ENCODE measurements at places on chromosomes 4 and X.

GRCh38 chrX:119228512-119229252, 7.4 kb upstream of the PGRMC1 start:
- no peak for DNase-seq

DNA sequence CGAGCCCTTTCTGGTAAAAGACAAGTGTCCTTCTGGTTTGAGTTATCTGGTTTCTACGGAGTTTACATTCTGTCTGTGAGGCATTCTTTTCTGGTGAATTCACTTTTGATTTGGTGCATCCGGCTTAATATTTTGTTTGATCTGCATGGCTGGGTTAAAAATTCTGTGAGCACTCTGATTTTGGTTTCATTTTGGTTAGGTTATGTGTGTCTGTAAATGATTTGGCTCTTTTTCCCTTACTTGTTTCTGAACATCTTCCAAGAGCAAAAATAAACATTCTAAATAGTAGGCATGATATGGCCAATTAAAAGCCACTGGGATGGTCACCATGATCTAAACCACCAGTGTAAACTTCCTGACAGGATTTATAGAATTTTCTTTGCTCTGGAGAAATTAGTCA, 85.7 kb upstream of the PTPN13 start:
- DNase-seq: no peak

DNA sequence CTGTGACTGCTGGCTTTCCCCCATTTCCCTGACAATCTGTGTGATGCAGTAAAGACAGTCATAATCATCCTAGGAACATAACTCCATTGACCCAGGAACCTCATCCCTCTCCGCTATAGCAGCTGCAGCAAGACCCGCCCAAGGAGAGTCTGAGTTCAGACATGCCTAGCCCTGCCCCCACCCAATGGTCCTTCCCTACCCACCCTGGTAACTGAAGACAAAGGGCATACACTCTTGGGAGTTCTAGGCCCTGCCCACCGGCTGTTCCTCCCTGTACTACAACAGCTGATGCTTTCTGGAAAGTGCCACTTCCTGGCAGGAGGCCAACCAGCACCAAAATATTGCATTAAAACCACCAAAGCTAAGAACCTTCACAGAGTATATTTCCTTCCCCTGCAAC, 1035.6 kb downstream of the C4orf33 start:
- DNase-seq: no peak

GRCh38 chrX:110276778-110277177, 41.1 kb downstream of the AMMECR1 start:
- no peak for DNase-seq

DNA sequence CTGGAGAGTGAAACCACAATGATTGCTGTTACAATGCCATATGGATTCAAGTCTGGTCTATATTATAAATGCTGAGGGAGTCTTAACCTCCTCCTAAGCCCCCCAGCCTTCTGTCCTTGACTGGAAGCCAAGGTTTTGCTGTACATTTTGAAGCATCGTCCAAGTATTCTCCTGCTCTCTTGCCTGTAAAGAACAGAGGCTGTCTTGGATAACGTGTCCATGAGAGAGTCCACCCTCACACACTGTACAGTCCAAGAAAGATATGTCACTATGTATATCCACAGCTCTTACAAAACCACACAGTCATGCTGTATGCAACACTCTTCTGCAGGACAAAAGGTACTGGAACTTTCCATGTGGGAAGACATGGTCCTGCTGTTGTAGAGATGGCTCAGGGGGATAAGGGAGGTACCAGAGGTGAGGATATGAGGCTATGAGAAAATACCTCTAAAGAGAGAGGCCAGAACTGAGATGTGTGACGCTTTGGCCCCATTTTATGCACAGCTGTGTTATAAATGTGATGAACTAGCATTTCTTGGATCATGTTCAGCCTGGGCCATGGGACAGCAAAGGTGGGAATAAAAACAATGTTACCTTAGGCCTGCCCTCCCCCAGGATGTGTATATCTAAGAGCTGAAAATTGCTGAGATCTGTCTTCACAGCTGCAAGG, 678.6 kb downstream of the IQCM start:
- no peak for DNase-seq

DNA sequence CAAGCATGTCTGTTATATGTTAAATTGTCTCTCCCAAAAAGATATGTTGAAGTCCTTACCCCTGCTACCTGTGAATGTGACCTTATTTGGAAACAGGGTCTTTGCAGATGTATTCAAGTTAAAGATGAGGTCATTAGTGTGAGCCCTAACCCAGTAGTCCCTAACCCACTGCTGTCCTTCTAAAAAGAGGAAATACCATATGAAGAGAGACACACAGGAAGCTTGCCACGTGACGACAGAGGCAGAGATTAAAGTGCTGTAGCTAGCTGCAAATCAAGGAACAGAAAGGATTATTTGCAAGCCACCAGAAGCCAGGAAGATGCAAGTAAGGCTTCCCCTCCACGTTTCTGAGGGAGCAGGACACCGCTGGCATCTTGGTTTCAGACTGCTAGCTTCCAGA, 150.1 kb downstream of the HNRNPD start:
- DNase-seq: no peak

GRCh38 chr4:40475609-40476008, 140.5 kb downstream of the CHRNA9 start:
- DNase-seq: no peak

- no peak for DNase-seq
Measured at GRCh38 chr4:181877329-181877848, 365.8 kb upstream of the TENM3 start.

DNA sequence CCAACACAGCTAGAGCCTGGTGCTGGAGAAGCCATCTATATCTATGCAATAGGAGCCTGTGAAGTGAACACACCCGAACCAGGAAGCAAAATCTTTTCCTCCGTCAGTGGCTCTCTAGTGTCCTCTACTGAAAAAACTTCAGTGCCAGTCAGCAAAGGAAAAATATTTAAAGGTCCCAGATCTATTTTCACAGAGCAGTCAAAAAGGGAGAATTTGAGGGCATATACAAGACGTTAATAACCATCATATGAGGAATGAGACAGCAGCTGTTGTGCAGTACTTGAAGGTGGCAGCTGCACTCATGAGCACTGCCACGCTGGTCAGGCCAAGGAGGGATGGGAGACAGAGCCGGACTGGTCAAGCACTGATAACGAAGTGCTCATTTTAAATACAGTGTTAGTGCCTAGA, 14.4 kb downstream of the MCUB start:
- no peak for DNase-seq

DNA sequence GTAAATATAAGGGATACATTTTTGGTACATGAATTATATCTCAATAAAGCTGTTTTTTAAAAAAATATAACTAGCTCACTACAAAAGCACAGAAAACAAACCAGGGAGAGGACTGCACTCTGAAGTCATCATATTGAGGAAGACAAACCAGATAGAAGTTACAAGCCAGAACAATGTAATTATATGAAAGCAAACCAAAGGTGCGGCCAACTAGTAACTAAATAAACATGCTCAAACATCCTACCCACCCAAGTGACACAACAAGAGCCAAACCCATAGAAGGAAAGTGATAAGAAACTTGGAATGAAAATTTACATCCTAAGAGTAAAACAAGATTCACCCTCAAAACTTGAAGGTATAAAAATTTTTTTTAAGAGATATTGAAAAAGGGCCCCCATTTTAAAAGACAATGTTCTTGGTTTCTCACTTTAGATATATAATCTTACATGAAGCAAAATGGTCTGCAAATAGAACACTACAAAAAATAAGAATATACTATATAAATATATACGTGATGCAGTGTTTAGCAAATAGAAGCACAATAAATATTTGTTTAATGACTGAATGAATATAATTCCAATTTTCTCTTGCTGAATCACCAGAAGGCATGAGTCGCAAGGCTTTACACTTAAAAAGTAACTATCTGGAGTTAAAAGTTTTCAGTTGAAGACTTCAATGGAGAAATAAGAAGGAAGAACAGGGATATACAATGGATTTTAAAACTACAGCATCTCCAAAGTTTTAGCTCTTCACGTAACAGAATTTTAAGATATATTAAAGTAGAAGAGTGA, 4.0 kb upstream of the SH3D19 start:
- DNase-seq: no peak

DNA sequence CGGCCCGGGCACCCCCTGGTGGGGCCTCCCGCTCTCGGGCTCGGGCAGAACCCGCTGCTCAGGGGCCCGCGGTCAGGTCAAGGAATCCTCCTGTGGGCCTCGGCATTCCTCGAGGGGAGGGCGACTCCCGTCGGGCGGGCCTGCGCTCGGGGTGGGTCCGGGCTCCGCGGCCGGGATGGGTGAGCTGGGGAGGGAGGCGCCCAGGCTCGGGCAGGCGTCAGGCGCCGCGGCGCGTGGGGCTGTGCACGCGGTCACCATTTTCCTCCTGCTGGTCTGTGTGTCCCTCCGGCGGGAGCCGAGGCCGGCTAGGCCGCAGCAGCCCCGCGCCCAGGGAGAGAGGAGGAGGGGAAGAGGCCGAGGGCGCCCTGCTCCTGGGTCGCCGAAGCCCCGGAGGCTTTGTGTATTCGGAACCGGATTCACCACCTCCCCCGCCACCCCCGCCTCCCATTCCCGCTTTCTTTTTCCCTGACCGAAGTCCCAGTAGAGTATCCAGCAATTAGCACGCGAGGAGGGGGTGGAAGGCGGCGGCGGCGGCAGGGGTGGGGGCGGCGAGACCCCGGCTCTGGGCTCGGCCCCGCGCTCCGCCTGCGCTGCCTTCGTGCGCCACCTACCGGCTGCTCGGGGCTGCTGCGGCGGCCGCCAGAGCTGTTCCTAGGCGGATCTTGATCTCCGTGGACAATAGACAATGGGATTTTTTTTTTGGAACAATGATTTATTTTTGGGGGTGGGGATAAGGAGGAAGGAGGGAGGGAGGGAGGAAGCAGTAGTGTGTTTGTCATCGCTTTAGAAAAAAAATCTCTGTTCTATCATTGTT, 99.0 kb upstream of the MAML3 start:
- peak; percentile 87 for DNase-seq

All from ecto neural progenitor cell (in vitro differentiated cells).